ENCODE measurements at places on chromosomes 4 and X.
A peak's percentile ranks its signal among the peaks of the same experiment; 100 is the strongest.

GRCh38 chr4:40840985-40841571, 91.3 kb downstream of the NSUN7 start:
- DNase-seq, result peak; percentile 76

- DNase-seq, result no peak
Observed at GRCh38 chr4:74056114-74056857, 17.8 kb upstream of the CXCL3 start.

DNA sequence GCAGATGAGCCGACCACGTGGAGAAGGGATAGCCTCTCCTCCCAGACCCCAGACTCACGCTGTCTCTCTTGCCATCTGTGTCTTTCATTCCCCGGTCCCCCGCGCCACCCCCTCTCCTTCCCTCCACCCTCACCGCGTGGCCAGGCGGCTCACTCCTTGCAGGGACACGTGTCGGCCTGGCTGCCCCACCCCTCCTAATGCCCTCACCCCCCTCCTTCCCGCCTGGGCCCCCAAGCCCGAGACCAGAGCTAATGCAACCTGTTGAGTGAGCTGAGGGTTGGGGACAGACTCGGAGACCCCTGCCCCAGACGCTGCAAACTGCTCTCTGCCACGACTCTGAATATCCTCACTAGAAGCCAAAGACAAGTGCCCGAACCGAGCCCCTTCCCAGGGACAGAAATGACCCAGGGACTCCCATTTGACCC, 1.8 kb downstream of the SLC38A5 start:
- peak; percentile 68 for DNase-seq

- DNase-seq, result no peak
Observed at GRCh38 chrX:78116365-78116764, 12.3 kb downstream of the PGK1 start.

- DNase-seq, result no peak
Observed at GRCh38 chr4:179097741-179098140, 1655.5 kb upstream of the AGA start.

- no peak for DNase-seq
Observed at GRCh38 chr4:106287353-106287969, 28.5 kb downstream of the TBCK start.

DNA sequence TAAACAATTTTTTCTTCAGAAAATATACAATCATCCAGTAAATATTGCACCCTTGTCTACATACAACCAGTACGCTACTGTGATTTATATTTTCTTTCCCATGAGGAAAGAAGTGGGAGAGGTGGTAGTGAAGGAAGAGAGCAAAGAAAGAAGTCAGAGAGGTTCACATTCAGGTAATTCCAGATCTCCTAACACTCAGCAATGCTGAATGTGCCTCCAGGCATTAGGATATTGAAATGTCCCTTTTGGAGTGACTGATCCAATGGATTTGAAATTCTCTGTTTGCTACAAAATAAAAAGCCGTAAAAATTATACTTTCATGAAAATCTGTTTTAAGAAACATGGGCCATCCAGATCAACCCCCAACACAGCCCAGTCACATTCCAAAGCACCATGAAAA, 211.9 kb upstream of the NR3C2 start:
- no peak for DNase-seq

DNA sequence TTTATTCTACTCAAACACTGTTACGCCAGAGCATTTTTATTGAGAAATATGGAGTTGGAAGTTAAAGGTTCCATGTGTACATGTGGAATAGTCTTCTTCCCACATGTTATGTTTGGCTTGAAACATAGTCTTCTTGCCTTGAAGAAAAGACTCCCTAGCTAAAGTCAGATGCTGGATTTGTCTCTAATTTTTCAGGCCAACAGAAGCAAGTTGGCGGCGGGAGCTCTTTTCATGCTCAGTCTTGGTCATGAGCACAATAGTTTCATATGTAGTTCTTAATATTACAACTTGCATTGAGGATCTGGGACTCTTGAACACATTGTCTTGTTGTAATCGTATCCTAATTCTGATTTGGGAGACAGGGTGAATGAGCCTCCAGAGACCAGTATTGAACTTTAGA, 19.4 kb downstream of the SEPTIN11 start:
- DNase-seq, result no peak

- DNase-seq, result no peak
Observed at GRCh38 chr4:100190643-100191600, 654 bp upstream of the DDIT4L start.

- no peak for DNase-seq
Observed at GRCh38 chr4:19520939-19521520, 730.7 kb upstream of the SLIT2 start.

GRCh38 chr4:153112041-153112441, 92.2 kb upstream of the TRIM2 start:
- DNase-seq, result peak; percentile 19

DNA sequence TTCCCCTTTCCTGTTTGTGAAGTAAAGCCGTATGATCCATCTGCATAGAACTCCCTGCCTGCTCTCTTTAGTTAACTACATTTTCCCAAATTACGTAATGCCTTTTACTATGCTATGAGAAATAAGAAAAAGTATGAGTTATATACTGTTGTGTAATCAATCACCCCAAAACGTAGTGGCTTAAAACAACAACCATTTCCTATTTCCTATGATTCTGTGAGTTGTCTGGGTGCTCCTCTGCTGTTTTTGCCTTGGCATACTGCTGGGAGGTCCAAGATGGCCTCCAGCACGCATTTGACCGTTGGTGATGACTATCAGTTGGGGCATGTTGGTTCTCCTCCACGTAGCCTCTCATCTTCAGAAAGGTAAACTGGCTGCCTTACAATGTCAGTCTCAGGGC, 39.8 kb downstream of the BBS12 start:
- no peak for DNase-seq

- no peak for DNase-seq
Observed at GRCh38 chr4:158025131-158025530, 147.7 kb downstream of the GASK1B start.

GRCh38 chr4:162650166-162650565, 486.4 kb upstream of the FSTL5 start:
- DNase-seq, result no peak

DNA sequence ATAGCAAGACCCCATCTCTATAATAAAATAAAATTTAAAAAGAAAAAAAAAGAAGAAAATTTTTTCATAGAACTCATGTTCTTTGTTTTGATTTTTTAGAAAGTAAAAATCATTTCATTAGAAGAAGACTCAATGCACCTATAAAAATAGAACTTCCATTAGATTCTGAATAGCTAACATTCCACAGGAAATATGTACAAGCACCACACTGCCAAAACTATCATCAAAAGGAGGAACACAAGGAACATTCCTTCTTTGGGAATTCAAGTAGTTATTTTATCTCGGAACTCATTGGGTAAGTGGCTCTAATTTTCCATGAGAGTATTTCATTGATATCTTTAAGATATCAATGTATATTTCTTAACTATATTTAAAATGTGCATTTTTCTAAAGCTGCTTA, 157.6 kb downstream of the CAMK2D start:
- no peak for DNase-seq

GRCh38 chr4:139763205-139763604, 97.6 kb downstream of the MGST2 start:
- DNase-seq, result no peak

- DNase-seq, result no peak
Observed at GRCh38 chr4:145326491-145326890, 146.1 kb upstream of the OTUD4 start.

GRCh38 chr4:165716472-165716871, 156.6 kb upstream of the TLL1 start:
- no peak for DNase-seq

DNA sequence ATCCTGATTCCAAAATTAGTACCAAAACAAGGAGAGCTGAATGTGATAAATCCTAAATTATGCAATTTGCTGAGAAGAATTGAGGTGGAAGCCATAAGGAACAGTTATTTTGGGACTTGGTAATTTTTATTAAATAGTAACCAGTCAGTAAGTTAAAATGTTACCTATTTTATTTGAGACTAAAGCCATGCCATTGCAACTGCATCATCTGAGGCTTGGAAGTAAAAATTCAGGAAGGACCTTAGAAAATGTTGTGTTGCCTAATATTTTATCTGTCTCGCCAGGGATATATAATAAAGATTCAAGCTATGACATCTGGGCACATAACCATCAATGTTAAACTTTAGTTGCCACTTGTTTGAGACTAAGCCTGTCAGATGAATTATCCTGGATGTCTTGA, 341.3 kb upstream of the MAGEB16 start:
- DNase-seq, result no peak

GRCh38 chr4:11436084-11436483, 7.4 kb upstream of the HS3ST1 start:
- DNase-seq, result no peak

DNA sequence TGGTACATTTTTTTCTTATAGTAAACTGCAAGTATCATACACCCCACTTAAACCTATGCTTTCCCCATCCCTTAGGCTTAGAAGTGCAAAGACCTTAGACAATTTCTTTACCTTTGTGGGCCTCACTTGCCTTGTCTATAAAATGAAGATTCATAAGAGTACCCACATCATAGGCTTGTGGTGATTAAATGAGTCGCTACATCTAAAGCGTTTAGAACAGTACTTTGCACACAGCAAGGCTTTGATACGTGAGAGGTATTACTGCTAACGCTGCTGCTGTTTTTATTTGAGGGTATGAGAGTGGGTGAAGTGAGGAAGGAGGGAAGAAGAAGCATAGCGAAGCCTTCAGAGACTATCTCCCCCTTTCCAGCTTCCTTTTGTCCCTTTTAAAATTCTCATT, 87.8 kb upstream of the RPS6KA3 start:
- no peak for DNase-seq

DNA sequence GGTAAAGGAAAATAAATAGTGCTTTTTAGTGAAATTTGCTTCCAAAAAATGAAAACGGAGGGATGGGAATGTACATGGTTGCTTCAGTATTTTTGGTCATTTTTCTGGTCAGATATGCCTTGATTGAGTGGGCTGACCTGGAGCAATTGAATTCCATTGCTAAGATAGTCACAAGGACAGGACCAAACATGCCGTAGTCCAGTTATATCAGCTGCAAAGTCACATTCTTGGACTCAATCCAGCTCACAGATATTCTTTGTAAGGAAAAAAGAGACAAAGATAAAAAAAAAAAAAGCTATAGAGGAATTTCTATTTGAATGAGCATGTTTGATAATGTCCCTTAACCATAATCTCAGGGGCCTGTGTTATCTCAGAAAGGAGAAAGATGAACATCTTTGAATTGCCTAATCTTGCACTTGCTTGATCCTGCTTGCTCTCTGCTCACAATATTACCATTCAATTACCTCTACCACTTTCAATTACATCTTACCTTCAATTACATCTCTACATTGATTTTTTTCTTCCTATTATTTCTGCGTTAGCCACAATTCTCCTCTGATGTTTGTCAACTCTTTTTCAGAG, 75.4 kb upstream of the PACRGL start:
- no peak for DNase-seq

GRCh38 chr4:48331577-48332330, 9.6 kb upstream of the SLAIN2 start:
- no peak for DNase-seq

DNA sequence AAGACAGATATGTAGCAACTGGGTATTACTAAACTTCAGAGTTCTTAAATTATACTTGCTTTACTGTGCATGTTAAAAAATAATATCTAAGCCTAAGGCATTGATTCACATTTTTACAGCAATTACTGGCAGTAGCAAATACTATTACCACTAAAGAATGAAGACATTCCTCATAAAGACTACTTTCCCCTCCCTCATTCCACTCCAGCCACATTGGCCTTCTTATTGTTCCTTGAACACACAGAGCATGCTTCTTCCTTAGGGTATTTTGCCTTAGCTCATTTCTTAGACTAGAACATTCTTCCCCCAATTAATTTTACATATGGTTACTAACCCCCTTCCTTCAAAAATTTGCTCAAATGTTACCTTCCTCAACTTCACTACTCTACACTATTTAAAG, 717.0 kb downstream of the CCSER1 start:
- no peak for DNase-seq

- DNase-seq, result no peak
Observed at GRCh38 chrX:40103565-40104323, 6.0 kb upstream of the BCOR start.

- DNase-seq, result no peak
Observed at GRCh38 chr4:65951177-65951576, 280.9 kb upstream of the EPHA5 start.

DNA sequence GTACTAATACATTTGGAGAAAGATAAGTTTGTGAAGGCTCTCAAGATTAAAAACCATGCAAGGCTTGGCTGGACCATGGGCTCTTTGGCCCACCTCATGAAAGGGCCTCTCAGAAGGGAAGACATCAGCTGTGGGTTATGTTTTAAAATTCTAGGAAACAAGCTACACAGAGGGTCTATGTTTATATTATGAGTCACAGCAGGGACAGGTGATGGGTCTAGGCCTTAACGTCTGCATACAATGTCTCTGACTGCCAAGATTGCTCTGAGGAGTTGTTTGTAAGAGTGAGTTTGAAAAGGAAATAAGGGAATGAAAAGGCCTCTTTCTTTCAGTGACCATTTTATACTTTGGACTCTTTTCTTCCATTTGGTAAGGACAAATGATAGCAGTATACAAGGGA, 77.0 kb upstream of the ARMCX2 start:
- DNase-seq, result no peak

DNA sequence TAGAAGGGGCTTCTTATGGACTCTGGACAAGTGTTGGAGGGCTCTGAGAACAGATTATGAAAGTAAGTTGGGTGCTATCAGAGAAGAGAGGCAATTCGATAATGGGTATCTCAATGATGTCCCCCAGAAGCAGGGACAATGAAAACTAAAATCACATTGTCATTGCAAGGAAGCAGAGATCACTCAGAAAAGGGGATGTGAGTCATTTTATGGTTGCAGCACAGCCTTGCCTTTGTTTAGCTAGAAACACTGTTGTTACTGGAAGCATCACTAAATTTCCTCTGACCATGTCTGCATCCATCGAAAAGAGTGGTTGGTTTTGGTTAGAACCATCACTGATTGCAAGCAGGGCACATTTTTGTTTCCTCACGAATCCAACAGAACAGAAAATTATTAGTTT, 246.8 kb upstream of the NWD2 start:
- DNase-seq, result no peak

DNA sequence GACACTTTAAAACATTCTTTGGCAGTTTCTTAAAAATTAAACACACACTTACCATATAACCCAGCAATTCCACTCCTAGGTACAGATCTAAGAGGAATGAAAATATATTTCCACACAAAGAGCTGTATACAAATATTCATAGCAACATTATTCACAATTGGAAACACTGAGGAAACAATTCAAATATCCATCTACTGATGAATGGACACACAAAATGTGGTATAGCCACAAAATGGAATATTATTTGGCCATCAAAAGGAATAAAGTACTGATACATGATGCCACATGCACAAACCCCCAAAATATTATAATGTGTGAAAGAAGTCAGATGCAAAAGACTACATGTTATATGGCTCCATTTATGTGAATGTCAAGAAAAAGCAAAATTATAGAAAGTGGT, 70.9 kb downstream of the HS6ST2 start:
- no peak for DNase-seq

All from stimulated activated CD4-positive, alpha-beta T cell treated with anti-CD3 and anti-CD28 coated beads, Interleukin-12 subunit alpha, Interleukin-12 subunit beta, amount 100 ng/mL, for 4 hours (primary cell).